Activated CD8-positive, alpha-beta memory T cell treated with anti-CD3 and anti-CD28 coated beads for 1 hour (primary cell): ENCODE measurements at places on chromosomes 11 and 22.

GRCh38 chr11:134725716-134726639 is 313.9 kb upstream of the B3GAT1 start:
- DNase-seq, result no peak

- no peak for DNase-seq
Observed at GRCh38 chr11:104763930-104764709, 134.1 kb downstream of the CASP12 start.

- no peak for DNase-seq
Observed at GRCh38 chr11:35947437-35947836, 3.6 kb downstream of the LDLRAD3 start.

GRCh38 chr11:134508219-134508990 is 96.4 kb upstream of the B3GAT1 start:
- no peak for DNase-seq

- no peak for DNase-seq
Observed at GRCh38 chr11:116865696-116866095, 28.3 kb upstream of the APOA1 start.

DNA sequence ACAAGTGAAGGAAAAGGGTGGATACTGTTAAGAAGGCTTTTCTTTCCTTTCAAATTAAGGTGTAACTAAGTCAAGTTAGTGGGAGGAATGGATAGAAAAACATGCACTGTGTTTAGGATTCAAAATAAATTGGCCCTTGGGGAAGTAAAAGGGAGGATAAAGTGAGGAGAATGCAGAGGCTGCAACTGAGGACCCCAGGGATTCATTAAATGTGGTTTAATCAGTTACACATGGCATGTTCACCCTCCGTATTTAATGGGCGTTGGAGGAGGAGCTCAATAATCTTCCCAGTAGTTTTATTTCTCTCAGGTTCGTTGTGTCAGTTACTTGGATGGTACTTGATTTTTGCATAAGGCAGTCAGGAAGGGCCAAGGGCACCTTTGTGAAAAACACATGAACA is 966.3 kb downstream of the JRKL start:
- DNase-seq, result no peak

- DNase-seq, result no peak
Observed at GRCh38 chr11:130175898-130176297, 16.3 kb downstream of the ST14 start.

DNA sequence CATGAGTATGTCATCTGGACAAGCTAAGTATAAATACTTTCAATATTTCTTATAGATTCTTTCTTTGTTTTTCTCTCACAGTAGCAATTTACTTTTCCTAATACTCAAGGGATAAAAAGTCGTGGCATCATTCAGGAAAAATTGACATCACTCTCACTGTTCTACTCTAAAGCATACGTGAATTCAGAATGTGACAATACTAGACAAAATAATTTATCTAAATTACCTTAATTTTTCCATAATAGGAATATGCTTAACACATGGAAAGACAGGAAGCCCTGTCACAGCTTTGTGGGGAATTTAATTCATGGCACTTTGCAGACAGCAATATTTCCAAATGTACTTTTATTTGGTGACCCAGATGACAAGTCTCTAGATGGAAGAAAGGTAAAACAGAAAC is 394.6 kb downstream of the DLG2 start:
- DNase-seq, result no peak

DNA sequence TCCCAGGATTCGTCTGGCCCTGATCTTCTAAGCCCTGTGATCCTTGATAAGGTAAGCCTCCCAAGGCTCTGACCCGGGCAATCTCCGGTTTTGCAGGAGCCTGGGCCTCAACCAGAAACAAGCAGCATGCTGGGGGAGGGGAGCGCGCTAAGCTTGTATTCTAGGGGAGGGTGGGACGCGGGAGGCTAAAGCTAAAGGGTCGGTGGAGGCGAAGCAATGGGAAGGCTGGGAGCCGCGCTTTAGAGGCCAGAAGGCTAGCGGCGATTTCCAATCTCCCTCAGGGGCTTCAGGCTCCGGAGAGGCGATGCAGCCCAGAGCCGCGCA is 753 bp downstream of the PTPN5 start:
- DNase-seq, result no peak

DNA sequence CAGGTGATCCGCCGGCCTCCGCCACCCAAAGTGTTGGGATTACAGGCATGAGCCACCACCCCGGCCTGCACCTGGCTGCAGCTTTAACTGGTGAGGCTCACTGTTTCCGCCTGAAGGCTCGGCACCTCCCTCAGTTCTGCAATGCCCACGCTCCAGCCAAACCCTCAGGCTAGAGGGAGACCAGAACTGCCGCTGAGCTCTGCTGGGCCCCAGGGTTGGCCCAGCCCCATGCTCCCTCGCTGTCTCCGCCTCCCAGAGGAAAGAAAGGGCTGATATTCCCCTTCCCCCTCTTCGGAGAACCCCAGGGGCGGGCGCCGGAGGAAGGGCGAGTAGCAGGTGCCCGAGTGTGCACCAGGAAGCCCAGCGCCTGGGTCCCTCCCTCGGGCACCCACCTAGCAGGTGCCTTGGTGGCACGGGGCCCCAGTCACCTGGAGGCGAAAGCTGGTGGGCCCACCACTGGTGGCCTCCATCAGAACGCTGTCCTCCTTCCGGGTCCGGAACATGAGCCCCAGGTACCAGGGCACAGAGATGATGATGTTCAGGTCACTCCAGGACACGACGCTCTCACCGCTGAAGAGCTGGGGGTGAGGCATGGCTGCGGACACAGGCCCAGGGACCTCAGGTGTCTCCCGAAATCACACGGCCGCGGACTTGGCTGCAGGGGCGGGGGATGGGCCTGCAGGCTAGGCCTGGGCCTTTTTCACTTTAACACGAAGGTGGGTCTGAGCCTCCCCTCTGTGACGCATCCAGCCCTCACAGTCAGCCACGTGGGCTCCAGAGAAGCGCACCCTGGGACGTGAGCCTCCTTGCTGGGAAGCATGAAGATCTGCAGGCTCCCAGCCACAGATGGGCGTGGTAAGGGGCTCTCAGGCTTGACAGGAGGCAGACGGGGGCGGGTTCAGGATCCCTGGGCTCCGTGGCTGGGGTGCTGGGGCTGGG is 73.3 kb downstream of the TRMU start:
- DNase-seq, result no peak

DNA sequence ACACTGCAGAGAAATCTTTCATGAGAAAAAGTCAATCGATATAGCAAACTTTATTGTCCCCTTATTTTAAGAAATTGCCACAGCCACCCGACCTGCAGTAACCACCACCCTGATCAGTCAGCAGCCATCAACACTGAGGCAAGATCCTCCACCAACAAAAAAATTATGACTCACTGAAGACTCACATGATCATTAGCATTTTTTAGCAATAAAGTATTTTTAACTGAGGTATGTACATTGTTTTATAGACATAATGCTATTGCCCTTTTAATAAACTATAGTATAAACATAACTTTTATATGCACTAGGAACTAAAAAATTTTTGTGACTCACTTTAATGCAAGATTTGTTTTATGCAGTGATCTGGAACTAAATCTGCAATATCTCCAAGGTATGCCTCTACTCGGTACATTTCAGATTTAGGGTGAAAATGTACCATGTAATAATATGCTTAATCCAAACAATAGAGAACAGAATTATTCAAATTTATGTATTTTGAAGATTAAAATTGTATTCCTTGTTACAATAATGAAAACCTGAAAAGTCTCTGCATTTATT is 79.2 kb upstream of the CEP126 start:
- DNase-seq, result no peak

- no peak for DNase-seq
Observed at GRCh38 chr22:30891443-30891755, 77.2 kb downstream of the MORC2 start.

DNA sequence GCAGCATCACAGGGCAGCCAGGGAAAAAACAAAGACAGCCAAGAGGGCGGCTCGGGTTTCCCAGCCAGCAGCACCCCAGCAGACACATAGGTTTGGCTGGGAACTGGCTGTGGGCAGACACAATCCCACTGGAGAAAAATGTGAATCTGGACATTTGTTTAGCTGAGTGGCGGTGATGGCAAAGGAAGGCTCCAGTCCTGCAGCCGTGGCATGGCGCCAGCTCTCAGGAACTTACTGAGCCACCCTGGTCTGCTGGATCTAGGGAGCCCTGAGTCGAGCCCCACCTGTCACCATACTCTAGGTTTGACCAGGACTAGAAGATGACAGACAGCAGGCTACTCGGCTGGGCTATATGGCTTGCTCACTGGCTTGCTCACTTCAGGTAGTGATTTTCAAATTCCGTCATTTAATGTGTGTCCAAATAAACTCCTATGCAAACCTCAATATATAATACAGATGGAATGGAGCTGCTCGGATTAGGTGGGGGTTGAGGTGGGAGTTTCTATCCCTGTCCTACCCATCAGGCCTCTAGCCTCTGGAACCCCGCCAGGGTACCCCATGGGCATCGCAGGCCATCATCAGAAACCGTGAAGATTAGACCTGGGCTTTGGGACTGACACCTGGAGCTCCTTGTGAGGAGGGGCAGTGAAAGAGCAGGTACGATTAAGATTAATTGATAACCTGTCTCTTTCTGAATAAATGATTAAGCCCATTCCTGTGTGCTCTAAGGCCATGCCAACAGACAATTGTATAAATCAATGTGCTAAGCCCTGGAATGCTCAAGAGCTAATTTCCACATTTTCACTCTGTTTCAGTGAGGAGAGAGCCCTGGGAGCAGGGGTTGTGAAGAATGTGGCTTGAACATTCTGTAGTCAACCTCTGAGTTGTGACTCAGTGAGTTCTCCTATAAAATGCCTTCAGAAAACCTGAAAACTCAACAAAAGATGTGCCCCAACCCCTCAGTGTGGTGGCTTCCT is 42.5 kb downstream of the GALNT18 start:
- DNase-seq, result no peak

DNA sequence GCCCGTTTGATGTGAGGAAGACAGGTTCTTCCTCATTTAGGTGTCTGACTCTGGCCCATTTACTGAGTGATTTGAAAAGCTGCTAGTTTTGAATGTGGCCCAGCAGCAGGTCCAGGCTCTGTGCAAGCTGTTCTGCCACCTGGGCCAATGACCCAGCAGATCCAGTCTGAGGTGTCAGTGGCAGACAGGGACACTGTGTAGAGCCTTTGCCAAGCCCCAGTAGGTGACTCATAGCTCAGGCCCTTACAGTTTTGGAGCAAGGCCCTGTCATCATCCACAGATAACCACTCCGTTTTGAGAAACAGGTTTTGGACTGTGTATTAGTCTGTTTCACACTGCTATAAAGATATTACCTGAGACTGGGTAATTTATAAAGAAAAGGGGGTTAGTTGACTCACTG is 23.9 kb downstream of the TSPAN32 start:
- no peak for DNase-seq

DNA sequence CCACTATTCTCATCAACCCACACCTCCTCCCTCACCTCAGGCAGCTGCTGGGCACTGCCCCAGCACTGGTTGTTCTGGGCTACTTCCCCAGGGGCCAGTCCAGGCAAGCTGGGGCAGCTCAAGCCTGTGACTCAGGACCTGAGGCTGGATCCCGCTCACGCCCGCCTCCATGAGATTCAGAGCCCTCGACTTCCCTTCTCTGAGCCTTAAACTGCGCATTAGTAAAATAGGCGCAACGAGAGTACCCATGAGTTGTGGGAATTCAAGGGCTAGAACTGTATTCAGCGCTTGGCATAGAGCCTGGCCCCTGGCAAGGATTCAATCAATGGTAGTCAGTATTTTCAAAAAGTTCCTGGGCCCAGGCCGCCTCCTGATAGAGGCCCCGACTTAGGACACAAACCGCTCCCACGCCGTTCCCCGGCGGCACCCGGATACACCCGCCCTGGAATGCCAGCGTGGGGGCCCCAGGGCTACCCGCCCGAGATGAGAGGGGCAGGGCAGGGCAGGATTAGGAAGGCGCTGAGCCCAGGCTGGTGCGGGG is 723 bp upstream of the CD82 start:
- DNase-seq, result no peak

DNA sequence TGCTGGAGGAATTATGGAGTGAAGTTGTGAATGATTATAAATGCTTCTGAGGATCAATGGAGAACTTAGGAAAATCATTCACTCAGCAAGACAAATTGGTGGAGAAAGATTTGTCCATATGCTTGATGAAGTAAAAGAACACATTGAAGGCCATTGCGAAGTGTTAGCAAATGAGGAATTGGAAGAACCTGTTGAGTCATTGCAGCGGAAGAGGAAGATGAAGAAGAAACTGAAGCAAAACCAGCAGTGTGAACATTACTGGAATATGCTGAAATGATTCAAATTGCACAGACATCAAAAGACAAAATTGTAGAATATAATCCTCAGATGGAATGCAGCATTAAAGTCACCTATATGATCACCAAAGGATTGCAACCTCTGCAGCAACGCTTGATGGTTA is 168.1 kb downstream of the ADAMTS15 start:
- DNase-seq, result no peak

- DNase-seq, result no peak
Observed at GRCh38 chr11:27408246-27408800, 45.3 kb upstream of the CCDC34 start.

GRCh38 chr11:2883979-2884815 is 1.4 kb downstream of the CDKN1C start:
- no peak for DNase-seq

- no peak for DNase-seq
Observed at GRCh38 chr22:27834364-27835185, 33.0 kb upstream of the MN1 start.

DNA sequence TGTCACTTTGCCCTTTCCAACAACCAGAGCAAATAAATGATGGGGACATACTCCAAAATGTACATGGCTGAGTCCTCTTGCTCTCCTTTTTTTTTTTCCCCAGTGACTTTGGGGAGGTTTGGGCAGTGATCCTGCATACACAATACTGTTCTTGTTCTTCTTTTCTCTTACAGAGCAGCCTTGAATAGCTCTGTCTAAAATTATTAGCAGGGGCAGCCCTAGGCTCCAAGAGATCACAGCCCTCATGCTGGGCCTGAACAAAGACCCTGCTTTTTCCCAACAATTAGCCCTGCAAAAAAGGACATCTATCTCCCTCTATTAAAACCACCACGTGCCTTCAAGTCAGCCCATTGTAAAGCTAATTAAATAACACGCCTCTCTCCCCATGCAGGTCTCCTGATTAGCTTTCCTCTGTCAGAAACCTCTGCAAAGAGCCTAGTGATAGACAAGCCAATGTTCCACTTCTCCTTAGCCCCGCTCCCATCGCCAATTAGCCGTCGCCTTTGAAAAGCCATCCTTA is 54.7 kb downstream of the ETS1 start:
- DNase-seq, result no peak

DNA sequence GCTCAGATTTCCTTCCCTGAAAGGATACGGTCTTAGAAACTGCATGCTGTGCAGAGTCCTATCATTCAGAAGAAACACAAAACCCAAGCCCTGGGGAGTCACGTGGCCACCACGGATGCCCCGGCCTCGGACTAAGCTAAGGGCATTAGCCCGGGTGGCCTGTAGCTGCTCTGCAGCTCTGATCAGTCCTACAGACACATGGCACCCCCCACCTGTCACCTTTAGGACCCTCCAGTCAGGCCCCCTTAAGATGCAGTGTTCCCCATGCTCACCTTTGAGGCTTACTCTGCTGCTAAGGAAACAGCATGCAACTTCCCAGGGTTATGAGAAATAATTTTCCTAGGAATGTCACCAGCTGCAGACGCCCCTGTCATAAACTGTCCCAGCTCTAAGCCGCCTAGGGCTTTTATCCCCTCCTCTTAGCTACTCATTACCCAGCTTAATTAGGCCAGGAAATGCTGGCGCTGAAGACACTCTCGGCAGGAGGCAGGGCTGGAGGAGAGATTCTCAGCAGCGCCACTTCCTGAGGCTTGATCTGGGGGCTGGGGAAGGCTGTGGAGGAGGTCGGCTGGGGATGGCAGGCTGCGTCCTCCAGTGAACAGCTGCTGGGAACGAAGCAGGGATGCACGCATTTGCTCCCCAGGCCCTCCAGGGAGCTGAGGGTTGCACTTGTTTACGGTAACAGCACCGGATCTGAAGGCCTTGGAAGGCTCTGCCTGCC is 47.2 kb upstream of the ADA2 start:
- no peak for DNase-seq
